ENCODE measurements at places on chromosomes 12 and 14.

GRCh38 chr14:105201925-105202513 lies 20.9 kb upstream of the NUDT14 start:
- DNase-seq = no peak

GRCh38 chr14:67665868-67666267 lies 8.6 kb downstream of the VTI1B start:
- DNase-seq = no peak

DNA sequence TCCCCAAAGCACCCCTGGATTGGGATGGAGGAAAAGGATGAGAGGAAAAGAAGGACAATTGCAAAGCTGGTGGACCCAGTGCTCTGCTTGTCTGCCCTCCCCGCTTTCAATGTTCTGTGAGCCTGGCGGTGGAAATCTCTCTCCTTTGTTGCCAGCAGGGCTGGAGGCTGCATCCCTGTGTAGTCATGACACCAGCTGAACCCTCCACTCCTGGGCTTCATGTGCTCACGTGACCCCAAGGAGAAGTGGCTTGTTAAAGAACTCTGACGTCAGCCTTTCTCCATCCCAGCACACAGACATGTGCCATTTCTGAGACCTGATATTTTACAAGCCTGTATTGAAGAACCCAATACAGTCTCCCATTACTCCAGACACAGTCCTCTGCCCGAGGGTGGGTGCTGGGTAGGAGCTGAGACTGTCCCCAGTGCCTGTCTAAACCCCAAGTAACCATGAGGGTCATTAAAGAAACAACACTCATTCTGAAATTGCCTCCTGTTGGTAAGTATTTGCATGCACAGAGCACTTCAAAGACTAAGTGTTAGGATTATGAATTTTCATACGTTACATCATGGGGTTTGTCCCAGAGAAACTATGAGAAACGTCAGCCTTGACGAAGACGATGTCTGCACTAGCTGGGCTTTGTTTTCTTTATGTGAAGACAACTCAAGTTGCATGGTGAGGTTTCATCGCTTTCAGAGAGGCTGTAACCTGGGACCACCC lies 21.7 kb downstream of the GALNT16 start:
- no peak for DNase-seq

DNA sequence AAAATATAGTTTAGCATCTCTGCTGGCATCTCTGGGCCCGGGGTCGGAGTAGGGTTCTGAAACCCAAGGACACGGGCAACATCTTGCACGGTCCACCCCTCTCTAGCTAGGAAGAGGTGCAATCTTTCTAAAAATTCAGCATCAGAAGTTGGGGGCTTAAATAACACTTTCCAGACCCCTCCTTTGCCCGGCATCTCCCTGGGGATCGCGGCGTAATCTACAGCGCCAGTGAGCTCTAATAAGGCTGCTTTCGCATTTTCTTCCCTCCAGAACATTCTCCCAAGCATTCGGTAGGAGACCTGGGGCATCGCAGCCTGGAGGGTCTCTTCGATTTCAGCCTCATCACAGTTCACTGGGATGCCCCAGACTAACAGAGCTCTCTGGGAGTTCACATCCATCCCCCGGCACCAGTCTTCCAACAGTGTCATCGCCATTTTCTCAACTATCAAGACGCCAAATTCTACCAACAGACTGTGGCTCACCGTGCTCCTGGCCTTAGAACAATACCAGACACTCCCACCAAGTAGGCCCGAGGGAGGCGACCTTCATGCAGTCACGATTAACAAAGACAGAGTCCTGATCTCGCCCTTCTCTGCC lies 880 bp downstream of the PNMA1 start:
- DNase-seq = no peak

DNA sequence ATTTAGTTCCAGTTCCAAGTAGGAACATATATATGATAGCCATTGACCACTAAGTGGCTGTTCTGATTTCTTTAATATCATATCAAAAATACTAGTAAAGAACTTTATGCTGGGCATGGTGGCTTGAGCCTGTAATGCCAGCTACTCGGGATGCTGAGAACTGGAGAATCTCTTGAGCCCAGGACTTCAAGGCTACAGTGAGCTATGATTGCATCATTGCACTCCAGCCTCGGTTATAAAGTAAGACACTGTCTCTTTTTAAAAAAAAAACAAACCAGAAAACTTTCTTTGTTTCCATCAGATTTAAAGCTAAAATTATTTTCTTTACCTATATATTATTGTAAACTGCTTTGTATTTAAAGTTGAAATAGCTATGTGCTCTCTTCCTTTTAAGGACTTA lies 127.0 kb downstream of the SCAF11 start:
- no peak for DNase-seq

GRCh38 chr14:83660597-83660996 lies 1869.3 kb upstream of the FLRT2 start:
- DNase-seq = no peak

DNA sequence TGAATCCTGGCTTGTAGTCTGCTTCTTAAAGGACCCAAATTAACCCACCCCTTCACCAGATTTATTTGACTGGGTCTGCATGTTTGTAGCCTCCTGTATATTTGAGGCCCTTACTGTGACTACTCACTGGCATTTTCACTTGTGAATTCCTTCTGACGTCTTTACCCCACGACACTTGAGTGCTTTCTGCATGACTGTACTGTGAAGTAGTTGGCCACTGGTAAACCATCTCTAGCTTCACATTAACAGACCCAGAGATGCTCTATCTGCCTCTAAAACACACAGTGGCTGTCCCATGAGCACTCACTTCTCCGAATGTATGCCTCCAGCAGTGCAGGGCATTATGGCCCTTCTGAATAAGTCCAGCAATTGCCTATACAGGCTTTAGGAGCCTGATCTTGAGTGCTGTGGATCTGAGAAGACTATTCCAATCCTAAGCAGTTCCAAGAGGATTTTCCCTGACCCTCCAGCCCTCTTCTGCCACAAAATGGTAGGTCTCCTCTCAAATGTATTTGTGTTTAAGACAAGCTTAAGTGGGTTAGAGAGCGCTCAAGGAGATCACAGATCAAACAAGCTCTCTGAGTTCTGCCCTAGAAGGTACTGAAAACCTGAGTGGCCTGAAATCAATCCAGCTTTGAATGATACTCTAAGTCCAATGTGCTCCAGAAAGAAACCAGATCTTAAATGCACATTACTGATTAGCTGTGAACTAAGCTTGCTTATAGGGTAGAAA lies 534.7 kb downstream of the RPS29 start:
- no peak for DNase-seq

- no peak for DNase-seq
Measured at GRCh38 chr12:19946550-19946949, 421.8 kb upstream of the PDE3A start.

- DNase-seq = no peak
Measured at GRCh38 chr12:79557690-79558315, 133.0 kb downstream of the PAWR start.

GRCh38 chr14:65352964-65353530 lies 59.5 kb upstream of the FUT8 start:
- DNase-seq = no peak

Measured in pancreas (tissue), 10 donors.